ENCODE measurements at places on chromosomes 7 and 10.

- DNase-seq: no peak
Observed at GRCh38 chr7:47488969-47489342, 93.0 kb downstream of the TNS3 start.

DNA sequence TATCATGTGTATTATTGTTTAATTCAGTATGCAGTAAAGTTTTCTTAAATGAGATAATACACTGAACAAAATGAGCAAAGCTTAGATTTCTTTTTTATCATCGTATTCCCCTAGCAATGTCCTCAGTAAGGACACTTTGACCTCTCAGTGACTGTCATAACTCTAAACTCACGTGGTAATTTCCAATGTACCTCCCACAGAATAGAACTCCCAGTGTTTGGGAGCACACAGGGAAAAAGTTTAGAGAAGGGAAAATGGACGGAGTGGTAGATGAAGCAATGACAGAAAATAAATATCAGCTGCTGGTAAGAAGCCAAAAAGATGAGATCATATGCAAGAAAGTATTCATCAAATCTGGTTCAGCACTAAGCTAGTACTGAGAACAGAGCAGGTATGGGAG is 758.6 kb upstream of the KCND2 start:
- DNase-seq: no peak

- DNase-seq: no peak
Observed at GRCh38 chr10:18659819-18660535, 746 bp downstream of the ARL5B start.

DNA sequence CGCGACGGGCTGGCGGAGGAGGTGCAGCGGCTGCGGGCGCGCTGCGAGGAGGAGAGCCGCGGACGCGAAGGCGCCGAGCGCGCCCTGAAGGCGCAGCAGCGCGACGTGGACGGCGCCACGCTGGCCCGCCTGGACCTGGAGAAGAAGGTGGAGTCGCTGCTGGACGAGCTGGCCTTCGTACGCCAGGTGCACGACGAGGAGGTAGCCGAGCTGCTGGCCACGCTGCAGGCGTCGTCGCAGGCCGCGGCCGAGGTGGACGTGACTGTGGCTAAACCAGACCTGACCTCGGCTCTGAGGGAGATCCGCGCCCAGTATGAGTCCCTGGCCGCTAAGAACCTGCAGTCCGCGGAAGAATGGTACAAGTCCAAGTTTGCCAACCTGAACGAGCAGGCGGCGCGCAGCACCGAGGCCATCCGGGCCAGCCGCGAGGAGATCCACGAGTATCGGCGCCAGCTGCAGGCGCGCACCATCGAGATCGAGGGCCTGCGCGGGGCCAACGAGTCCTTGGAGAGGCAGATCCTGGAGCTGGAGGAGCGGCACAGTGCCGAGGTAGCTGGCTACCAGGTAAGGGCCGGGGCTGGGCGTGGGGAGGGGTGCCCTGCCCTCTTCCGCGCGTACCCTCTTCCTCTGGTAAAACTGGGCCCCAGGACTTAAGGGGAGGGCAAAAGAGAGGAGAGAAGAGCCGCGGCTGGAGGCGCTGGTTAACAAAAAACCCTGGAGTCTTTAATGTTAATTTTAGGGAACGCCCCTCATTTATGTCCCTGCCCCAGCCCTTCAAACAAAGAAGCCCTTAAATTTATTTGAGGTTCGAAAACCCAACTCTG is 987 bp downstream of the INA start:
- DNase-seq: no peak

- DNase-seq: no peak
Observed at GRCh38 chr10:120456143-120456625, 843 bp upstream of the PLPP4 start.

DNA sequence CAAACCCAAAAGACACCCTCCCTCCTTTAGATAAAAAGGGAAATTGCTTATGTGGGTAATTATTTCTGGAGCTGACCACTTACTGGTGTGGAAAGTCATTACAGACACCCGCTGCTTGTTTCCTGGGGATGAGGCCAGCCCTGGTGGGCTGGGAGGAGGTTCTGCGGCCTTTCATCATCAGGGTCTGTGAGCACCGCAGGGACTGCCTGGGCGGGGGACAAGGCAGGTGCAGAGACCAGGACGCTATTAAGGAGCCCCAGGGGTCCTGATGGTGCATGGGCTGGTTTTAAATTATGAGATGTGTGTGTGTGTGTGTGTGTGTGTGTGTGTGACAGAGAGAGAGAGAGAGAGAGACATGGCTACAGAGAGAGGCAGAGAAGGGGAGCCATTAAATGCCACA is 171.2 kb downstream of the DNAJB6 start:
- no peak for DNase-seq

DNA sequence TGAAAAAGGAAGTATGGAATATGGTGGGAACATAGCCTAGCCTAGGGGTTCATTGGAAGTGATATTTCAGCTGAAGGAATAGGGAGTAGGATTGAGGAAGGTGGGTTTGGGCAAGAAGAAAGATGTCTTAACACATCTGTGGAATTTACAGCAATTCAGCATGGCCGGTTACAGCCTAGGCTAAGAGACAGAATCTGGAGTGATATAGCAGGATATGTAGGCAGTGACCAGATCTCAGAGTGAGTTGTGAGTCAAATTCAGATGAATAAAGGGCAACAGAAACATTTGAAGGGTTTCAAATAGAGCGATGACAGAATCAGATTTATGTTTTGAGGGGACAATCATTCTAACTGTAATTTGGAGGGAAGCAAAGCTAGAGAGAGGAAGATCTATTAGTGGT is 199.0 kb upstream of the PRPS1L1 start:
- no peak for DNase-seq

DNA sequence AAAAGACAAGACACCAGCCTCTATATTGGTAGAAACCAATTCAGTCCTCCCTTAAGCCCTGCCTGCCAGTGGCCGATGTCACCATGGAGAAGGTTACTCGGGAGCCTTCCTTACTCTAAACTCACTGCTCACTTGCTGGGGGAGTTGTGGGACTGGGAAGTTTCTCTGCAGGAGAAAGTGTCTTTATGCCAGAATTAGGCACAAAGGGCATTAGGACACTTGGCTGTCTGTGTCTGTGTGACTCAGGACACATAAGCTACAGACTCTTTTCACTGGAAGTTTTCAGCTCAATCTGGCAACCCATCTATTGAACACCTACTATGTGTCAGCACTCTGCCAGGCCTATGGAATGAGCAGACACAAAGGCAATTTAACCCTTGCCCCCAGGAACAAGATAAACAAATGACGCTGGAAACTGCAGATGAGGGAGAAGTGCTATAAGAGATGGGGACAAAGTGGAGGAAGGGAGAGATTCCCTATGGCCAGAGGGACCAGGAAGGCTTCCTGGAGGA is 49.5 kb upstream of the CACUL1 start:
- no peak for DNase-seq

DNA sequence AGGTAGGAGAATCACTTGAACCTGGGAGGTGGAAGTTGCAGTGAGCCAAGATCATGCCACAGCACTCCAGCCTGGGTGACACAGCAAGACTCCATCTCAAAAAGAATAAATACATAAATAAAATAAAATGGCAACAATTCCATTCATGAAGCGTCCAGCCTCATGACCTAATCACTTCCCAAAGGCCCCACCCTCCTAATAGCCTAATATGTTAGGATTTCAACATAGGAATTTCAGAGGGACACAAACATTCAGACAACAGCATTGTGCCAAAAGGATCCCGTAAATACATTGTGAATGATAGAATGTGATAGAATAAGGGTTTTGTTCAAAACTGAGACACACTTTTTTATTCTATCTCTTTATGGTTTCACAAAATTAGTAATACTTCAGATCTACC is 90.3 kb downstream of the FAM107B start:
- DNase-seq: no peak

DNA sequence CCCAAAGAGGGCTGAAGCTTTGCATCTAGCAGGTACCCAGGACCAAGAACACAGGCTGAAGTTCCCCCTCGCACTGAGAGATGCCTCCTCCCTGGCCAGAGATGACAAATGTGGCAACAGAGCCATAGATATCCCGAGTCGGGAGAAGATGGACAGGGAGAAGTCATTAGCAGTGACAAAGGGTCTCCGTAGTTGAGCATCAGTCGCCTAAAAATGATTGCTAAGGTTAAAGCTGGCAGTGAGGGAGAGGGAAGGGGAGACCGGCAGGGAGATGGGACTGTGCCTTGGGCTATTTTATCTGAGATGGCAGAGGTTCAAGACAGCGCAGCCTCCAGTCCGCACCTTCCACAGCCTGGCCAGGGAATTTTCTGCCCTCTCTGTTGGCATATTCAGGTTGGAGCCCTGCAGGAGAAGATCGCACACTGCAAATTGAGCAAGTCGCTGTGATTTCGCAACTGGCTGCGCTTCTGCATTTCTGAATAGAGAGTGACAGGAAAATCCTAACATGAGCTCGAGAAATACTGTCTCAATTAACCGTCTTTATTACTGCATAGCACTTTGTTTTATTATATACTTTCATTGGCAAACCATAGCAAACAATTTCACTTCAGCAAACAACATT is 238.9 kb upstream of the GPR26 start:
- DNase-seq: no peak

- no peak for DNase-seq
Observed at GRCh38 chr10:113479346-113480080, 73.3 kb upstream of the HABP2 start.

DNA sequence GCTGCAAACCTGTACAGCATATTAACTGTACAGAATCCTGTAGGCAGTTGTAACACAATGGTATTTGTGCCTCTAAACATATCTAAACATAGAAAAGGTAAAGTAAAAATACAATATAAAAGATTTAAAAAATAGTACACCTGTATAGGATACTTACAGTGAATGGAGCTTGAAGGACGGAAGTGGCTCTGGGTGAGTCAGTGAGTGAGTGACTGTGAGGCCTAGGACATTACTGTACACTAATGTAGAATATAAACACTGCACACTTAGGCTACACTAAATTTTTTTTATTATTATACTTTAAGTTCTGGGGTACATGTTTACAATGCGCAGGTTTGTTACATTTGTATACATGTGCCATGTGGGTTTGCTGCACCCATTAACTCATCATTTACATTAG is 97.3 kb upstream of the STK17A start:
- no peak for DNase-seq

GRCh38 chr7:121741896-121742295 is 131.1 kb upstream of the PTPRZ1 start:
- no peak for DNase-seq

GRCh38 chr7:100759357-100760171 is 26.2 kb downstream of the ZAN start:
- no peak for DNase-seq

DNA sequence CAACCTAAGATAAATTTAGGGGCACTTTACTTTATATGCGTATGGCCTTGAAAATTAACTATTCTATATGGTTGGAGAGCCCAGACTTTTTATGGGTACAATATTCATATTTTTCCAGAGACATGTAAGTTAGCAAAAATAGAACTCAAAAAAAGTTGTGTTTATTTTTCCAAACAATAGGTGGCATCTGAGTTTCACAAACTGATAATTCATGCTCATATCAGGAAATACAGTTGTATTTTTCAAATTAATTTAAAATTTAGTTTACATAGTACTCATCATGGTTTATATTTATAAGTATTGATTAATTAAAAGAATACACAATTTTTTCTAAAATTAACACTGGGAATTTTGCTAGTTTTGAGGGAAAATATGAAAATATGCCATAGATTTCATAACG is 34.6 kb downstream of the ANKRD7 start:
- DNase-seq: no peak

- no peak for DNase-seq
Observed at GRCh38 chr10:1829712-1830111, 92.4 kb upstream of the ADARB2 start.

GRCh38 chr10:120208488-120208887 is 248.5 kb upstream of the PLPP4 start:
- DNase-seq: no peak

- no peak for DNase-seq
Observed at GRCh38 chr7:155699180-155699579, 54.7 kb downstream of the RBM33 start.

DNA sequence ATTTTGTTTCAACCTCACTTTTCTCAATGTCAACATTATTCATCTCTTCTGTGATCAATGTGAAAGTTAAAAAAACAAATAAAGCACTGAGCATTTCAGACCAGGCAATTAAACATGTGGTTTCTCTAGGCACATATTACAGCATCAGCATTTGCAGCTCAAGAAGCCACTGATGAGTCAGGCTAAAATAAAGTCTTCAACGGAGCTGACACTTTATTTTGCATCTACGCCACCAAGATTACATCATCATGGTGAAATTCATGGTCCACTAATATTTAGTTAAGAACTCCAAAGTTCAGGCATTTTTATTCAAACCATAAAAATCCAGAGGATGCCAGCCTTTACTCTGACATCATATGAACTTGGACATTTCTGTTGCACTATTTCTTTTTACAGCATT is 33.0 kb downstream of the MAGI2 start:
- DNase-seq: no peak

DNA sequence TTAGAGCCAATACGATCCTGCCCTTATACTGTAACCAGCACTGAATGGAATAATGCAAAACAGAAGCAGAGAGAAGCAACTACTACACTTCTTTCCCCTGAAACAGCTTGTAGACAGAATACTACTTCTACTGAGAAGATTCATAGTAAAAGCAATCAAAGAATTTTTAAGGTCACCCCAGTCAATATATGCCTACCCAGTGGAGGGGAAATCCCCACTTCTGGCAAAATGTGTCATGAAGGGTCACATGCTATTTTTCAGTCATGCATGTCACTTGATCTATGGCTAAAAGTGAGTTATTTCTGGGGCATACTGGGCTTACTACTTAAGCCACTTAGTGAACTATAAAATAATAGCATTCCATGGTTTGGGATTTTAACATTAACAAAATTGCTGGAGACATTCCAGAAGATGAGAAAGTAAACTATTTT is 25.6 kb downstream of the IRF5 start:
- peak; percentile 21 for DNase-seq

- DNase-seq: no peak
Observed at GRCh38 chr7:70052691-70053090, 454.4 kb downstream of the AUTS2 start.

- no peak for DNase-seq
Observed at GRCh38 chr10:58508316-58508715, 4.4 kb upstream of the BICC1 start.

GRCh38 chr7:7565018-7565680 is 1.5 kb upstream of the MIOS start:
- DNase-seq: peak; percentile 12

DNA sequence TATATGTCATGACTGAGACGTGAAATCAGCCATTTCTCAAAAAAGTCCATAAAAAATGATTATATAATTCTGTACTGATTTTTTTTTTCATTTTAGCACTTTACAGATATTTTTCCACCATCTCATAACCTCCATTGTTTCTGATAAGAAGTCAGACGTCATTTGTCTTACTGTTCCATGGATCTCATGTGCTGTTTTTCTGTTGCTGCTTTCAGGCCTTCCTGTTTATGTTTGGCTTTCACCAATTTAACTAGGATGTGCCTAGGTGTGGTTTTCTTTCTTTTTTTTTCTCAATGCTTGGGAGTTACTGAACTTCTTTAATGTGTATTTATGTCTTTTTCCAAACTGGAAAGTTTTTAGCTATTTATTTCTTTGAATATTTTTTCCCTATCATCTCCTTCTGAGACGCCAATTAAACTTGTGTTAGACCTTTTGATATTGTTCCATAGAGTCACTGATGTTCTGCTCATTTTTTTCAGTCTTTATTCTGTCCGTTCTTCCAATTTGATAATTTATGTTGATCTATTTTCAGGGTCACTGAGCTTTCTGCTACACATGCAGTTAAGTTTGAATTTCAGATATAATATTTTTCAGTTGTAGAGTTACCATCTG is 43.3 kb downstream of the TAF3 start:
- no peak for DNase-seq

All from stimulated activated CD4-positive, alpha-beta T cell treated with anti-CD3 and anti-CD28 coated beads, TNF-alpha, amount 100 ng/mL, for 24 hours (primary cell).